ENCODE measurements at places on chromosomes 7 and 10.

GRCh38 chr10:78658645-78659597, 409.8 kb upstream of the ZMIZ1 start:
- DNase-seq, result no peak

DNA sequence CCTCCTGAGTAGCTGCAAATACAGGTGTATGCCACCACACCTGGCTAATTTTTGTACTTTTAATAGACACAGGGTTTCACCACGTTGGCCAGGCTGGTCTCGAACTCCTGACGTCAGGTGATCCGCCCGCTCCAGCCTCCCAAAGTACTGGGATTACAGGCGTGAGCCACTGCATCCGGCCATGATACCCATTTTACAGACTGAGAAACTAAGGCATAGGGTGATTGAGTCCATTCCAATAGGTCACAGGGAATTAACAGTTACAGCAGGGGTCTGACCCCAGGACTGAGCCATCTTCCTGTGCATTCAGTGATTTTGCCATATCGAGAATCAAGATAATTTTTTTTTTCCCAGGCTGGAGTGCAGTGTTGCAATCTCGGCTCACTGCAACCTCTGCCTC, 12.3 kb upstream of the CTBP2 start:
- no peak for DNase-seq

GRCh38 chr10:89645742-89646172, 715 bp upstream of the PANK1 start:
- no peak for DNase-seq

DNA sequence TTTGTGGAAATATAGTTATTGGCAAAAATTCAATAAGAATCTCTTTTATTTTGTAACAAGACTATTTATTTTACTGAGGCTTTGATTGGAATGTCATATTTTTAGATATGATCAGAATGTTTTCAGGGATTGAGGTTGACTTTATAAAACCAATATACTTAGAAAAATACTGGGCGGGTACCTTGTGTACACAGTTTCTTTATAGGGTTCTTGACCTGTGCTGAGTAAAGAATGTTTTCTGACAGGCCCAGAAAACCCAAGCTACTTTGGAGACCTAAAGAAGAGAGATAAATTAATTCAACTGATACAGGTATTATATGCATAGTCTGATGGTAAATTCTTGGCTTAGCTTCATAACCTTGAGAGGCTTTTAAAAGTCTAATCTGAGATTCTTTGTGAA, 23.9 kb upstream of the SPAM1 start:
- DNase-seq, result no peak

DNA sequence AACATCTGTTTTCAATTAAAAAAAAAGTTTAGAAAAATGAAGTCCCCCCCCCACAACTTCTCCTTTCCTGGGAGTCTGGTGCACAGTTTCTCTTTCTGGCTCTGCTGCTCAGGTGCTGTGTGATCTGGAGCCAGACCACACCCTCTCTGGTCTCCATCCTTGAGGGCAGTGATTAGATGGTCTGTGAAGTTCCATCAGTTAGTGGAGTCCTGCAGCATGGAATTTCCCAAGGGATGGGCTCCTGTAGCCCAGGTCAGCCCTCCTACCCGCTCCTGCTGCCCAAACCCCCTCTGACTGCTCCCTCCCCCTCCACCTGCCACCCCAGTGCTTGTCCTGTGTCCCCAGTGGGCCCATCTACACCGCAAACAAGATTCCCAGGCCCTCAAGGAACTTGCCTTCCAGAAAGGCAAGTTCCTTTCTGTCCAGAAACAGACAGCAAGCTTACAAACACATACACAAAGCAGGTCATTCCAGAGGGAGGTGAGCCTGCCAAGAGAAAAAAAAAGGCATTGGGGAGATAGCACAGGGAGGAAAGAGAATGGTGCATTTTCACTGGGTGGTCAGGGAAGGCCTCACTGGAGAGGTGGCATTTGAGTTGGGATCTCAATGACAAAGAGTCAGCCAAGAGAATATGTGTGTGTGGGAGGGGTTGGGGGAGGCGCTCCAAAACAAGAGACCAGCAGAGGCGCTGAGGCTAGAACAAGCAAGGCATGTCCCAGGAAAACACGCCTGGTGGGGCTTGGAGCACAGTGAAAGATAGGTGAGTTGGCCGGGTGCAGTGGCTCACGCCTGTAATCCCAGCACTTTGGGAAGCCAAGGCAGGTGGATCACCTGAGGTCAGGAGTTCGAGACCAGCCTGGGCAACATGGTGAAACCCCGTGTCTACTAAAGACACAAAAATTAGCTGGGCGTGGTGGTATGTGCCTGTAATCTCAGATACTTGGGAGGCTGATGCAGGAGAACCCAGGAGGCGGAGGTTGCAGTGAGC, 49.5 kb upstream of the SLC29A3 start:
- no peak for DNase-seq

- DNase-seq, result no peak
These were observed 166.4 kb upstream of the ADO start for GRCh38 chr10:62638062-62638477.

- DNase-seq, result peak; percentile 90
These were observed 196.5 kb downstream of the PHF14 start for GRCh38 chr7:11170175-11170574.

GRCh38 chr7:151851145-151851751, 25.7 kb downstream of the PRKAG2 start:
- no peak for DNase-seq

DNA sequence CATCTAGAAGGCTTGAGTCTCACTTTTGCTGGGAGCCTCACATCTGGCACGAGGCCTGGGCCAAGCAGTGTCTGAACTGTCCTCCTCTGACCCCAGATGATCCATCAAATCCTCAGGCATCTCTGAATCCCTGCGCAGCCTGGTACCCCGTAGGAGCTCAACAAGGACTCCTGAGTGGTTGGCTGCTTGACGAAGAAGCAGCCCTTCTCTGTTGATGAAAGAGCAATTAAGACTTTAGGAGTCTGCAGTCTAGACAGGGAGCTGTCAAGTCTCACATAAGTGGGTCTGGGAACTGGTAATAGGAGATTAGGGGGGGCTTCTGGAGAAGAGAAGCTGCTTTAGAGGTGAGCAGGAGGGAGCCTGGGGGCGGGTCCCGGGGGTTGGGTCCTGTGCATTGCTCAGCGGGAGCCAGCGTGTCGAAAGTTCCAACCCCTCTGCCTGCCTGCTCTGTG, 326.0 kb downstream of the RPS24 start:
- no peak for DNase-seq

GRCh38 chr7:131945313-131945911, 389.0 kb upstream of the PODXL start:
- DNase-seq, result no peak

- no peak for DNase-seq
These were observed 129.8 kb upstream of the TMEM229A start for GRCh38 chr7:124162667-124163066.

DNA sequence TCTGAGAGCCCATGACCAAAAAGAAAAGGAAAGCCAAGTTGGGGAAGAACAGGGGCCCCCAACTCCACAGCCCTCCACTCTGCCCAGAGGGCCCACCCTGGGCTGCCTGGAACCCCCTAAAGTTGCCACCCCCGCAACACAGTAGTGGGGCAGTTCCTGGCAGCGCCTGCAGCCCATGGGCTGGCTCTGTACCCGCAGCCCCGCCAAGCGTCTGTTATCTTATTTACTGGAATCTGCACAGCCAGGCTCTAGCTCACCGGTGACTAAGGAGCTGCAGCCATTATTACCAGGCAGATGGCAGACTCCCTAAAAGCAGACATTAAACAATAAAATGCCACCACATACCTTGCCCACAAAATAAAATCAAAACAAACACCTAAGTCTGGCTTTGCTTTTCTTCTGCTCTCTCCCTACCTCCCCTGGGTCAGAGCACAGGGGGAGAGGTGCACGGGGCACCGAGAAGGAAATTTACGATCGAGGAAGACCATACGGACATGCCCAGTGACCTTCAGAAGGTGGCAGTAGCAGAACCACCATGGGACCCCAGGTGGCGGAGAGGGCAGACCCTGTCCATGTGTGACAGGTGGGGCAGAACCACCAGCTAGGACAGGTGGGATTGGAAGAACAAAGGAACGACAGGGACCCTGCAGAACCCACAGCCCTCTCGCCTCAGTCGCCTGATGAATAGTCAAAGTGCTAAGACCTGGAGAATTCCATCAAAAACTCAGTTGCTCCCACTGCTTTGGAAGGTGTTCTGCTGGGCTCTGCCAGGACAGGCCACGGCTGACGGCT, 66.3 kb downstream of the PRKAG2 start:
- no peak for DNase-seq

GRCh38 chr7:30738026-30738915, 13.7 kb upstream of the INMT start:
- no peak for DNase-seq

DNA sequence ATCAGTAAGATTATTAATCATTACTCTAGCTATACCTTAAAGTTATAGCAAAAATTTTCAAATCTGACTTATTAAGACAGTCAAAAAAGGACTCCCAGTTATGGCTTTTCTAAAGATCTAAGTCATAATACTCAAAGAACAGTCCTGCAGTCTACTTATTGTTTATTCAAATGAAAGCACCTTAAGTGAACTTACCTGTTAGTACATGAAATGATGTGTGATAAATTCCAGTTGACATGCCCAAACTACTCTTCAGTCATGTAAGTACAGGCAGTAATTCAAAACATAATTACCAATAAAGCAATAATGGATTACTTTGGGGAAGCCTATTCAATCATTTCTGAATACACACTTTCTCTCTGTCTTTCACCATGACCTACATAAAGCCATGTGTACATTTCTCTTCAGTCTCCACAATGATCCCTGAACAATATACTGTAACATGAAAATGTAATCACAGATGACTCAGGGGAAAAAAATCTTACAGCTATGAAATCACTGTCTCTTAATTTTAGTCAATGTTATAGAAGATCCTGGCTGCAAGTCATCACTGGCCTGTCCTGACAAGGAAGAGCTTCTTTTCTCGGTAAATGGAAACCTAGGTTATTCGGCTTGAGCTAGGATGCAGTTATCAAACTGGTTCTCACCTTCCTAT, 420.7 kb upstream of the LRRTM3 start:
- no peak for DNase-seq

- DNase-seq, result no peak
These were observed 69.8 kb downstream of the SRI start for GRCh38 chr7:88150033-88150432.

GRCh38 chr10:21020545-21020944, 123.4 kb upstream of the NEBL start:
- DNase-seq, result no peak

GRCh38 chr7:66629222-66630062, 761 bp downstream of the KCTD7 start:
- no peak for DNase-seq

DNA sequence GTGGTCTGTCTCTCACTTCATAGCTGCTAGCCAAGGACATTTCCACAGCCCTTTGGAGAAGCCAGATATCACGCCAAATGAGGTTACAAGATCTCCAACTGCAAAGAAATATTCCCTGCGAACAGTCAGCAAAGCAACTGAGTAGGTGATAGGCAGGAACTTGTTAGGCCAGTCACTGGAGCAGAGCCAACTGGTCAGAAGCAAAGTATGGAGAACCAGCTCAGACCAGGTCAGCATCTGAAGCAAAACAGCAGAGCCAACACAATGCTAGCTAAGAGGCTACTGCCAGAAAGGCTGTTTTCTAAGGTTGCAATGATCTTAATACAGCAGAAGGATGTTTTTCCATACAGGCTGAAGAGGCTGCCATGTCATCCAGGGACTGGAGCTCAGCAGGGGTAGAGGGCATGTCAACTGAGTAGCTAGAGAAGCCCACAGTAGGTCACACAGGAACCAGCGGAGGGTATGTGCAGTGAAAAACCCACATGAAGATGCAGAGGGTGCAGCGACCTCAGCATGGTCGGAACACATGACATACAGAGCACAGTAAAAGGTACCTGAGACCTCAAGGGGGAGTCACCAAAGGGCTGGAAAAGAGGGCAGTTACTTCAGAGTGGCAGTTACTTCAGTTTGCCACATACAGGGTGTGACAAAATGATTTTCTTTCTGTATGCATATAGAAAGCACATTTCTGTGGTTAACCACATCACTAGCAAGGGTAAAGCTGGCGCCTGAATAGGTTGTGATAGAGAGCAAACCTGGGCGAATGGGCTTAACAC, 8.9 kb downstream of the SEC31B start:
- DNase-seq, result no peak

DNA sequence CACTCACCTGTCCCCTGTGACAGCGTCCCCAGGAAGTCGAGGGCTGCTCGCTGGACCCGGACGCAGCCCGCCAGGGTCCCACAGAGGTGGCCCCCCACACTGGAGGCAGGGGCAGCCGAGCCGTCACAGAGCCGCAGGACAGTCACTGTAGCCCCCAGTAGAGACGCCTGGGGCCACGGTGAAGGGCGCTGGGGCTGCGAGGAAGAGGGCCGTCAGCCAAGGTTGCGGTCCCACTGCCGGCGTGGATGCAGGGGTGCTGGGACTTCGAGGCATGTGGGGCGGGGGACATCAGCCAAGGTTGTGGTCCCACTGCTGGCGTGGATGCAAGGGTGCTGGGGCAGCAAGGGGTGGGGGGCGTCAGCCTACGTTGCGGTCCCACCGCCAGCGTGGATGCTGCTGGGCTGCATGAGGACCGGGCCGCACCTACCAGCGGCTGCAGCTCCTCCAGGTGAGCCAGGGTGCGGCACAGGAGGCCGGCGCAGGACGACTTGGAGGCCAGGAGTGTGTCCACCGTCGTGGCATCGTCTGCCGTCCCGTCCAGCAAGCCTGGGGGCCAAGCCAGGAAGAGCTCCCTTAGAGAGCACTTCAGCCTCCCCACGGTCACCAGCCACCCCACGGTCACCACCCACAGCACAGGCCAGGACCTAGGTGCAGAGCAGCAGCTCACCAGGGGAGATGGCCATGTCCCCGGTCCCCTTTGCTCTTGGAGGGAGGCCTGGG, 13.9 kb downstream of the BRAT1 start:
- DNase-seq, result no peak

- DNase-seq, result no peak
These were observed 128.5 kb upstream of the TNS3 start for GRCh38 chr7:47710201-47710935.

- no peak for DNase-seq
These were observed 69.4 kb downstream of the TBXAS1 start for GRCh38 chr7:139898483-139898882.

GRCh38 chr10:124671486-124672075, 72.6 kb downstream of the FAM53B start:
- DNase-seq, result no peak

DNA sequence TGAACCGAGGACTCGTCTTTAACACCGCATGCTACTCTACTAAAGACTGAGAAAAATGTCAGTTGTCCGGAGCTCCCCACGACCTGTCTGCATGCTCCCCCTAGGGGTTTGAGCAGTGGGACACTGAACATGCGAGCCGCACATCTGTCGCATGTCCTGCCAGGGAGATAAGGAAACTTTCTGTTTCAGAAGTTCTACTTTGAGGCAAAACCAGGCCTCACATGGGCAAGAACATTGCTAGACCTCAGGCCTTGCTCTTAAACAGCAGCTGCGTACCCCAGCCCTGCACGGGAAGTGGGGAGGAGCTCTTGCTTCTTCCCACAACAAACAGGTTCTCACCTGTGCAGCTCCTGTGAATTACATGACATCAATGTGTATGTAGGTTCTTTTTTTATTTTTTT, 30.3 kb upstream of the HERPUD2 start:
- DNase-seq, result no peak

DNA sequence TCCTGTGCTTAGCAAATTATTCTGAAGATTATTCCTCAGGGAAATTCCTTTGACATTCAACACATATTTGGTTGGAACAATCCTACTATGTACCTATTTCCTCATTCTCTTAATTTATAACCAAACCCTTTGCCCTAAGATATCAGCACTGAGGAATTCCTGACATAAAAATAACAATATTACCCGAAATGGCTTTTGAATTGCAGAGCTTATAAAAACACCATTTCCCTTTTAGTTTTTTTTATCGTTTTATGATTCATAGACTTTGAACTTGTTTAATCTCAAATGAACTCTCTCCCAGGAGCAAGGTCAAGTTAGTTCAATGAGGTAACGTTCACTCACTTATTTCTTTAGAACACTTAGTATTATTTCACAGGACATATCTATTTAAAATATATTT, 7.7 kb upstream of the ABCB1 start:
- no peak for DNase-seq

All from SHP77 treated with DMSO at 0.1 percent for 48 hours (cell line).